ENCODE measurements at places on chromosomes 16 and 17.

- no peak for DNase-seq
These were observed 18.8 kb downstream of the CLUH start for GRCh38 chr17:2692781-2693135.

DNA sequence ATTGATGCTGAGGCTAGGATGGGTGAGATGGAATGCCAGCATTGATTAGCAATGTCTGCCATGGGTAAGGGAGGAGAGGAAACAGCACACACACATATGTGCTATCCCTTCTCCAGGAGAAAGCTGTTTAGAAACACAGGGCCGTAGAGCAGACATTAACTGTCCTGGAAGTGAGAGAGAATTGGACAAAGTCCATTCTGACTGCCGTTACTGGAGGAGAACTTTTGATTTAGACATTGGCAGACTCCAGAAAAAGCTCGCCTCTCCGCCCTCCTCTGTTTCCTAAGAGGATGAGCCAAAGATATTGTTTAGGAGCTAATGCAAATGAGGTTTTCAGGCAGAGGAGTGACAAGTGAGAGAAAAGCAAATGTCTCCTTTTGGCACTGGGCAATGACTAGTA is 237.0 kb downstream of the HAPSTR1 start:
- DNase-seq, result no peak

DNA sequence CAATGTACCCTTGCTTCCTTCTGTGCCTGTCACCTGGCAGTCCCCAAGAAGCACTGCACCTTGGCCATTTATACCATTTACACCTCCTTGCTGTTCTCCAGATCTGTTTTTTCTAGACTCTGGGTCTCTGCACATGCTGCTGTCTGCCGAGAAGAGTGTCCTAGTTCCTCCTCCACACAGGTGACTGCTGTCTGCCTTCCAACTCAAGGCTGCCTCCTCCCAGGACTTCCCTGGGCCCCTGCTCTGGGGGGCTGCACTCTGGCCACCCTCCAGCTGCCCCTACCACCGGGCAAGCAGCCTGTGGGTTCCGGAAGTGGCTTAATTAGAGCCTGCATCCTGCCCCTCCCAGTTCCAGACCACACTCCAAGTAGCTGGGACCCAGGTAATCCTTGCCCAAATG is 5.7 kb upstream of the LIMD2 start:
- DNase-seq, result no peak

GRCh38 chr17:77884967-77885641 is 73.4 kb upstream of the TNRC6C start:
- no peak for DNase-seq

- no peak for DNase-seq
These were observed 243.1 kb upstream of the MAF start for GRCh38 chr16:79843631-79844043.

DNA sequence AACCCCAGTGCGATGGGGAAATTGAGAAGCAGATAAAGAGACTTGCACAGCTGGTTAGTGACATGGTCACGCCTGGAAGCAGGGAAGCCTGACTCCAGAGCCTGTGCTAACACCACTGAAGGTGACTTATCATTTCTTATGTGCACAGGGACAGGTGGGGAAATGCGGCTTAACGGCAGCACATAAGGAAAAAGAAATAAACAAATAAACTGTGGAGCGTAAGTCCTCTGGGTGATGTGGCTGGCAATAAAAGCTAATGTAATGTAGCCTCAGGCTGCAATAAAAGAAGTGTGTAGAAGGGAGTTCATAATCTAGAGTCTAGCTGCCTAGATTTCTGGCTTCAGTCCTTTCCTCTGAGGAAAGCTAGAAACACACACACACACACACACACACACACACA is 10.6 kb downstream of the CDH11 start:
- no peak for DNase-seq

DNA sequence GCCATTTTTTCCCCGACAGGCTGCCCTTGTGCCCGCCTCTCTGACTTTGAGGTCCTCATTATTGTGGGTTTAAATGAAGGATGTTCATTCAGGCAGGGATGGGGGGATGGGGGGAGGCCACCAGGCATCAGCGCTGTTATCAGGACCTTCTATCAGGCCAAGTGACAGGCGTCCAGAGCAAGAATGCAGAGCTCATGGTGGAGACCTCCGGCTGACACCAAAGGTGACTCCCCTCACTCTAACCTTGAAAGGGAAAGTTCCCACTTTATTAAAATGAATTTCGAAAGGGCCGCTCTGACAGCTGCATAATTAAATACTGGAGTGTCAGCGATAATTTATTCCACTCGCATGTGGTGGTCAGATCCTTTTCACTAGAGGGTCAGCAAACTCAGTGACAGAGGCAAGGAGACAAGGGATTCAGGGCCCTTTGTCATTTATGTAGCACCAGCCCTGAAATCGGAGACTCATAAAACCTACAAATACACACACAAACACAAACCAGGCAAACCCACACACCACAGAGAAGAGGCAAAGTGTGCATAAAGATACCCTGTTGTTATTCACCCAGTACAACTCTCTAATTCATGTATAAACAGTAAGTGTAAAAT is 436.0 kb downstream of the MAF start:
- DNase-seq, result no peak

- DNase-seq, result no peak
These were observed 134.2 kb downstream of the ABCC1 start for GRCh38 chr16:16083421-16084156.

- no peak for DNase-seq
These were observed 1.7 kb downstream of the MT2A start for GRCh38 chr16:56610017-56610608.

GRCh38 chr16:20300312-20301097 is 26.8 kb downstream of the GP2 start:
- peak; percentile 45 for DNase-seq

GRCh38 chr17:80564545-80564944 is 19.9 kb downstream of the RPTOR start:
- DNase-seq, result no peak

DNA sequence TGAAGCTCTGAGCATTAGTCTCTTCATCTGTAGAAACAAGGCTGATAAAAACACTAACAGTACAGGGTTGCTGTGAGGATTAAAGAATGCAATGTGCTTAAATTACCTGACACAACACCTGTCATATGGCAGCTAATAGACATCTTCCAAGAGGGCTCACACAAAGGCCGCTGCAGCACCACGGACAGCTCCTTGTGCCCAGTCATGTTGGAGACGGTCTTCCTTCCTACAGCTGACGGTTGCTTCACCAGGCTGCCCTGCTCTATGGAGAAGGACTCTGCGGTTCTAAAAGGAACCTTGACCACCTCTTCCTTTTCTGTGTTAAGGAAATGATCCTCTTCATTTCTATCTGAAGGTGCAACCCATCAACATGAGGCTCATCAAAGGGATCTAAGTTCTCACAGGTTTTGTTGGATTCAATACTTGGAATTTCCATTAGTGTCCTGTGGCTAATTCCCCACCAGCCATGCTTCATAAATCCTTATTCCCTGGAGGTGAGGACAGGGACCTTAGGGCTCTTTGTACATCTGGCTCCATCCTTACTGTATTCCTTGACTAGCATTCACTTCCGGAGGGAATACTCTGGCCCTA is 138.9 kb upstream of the CES5A start:
- DNase-seq, result peak; percentile 84

GRCh38 chr16:22684574-22685458 is 129.1 kb upstream of the HS3ST2 start:
- no peak for DNase-seq

GRCh38 chr16:22314661-22315626 is 17.7 kb downstream of the POLR3E start:
- DNase-seq, result no peak

DNA sequence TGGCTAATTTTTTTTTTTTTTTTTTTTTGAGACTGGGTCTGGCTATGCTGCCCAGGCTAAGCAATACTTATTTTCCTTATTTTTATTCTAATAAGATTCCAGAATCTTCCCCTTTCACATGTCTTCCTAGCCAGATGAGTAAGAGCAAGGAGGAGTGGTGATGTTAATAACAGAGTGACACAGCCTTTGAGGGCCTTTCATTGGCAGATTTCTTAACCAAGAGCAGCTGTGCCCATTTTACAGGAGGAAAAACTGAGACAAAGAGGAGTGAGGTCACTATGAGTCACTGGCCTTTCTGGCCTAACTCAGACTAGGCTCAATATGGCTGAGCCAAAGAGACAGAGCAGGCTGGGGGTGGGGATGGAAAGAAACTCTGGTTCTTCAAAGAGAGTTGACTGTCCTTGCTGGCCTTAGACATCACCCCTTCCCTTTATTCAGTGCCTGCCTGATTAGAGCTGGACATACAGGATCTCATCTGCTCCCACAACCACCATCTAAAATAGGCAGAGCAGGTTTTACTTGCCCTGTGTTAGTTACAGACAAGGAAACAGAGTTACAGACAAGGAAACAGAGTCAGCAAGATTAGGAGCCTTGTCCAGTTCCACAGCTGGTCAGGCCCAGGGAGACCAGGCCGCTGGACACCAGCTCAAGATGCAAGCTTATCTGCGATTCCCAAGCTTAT is 50.0 kb upstream of the TOB1 start:
- no peak for DNase-seq

DNA sequence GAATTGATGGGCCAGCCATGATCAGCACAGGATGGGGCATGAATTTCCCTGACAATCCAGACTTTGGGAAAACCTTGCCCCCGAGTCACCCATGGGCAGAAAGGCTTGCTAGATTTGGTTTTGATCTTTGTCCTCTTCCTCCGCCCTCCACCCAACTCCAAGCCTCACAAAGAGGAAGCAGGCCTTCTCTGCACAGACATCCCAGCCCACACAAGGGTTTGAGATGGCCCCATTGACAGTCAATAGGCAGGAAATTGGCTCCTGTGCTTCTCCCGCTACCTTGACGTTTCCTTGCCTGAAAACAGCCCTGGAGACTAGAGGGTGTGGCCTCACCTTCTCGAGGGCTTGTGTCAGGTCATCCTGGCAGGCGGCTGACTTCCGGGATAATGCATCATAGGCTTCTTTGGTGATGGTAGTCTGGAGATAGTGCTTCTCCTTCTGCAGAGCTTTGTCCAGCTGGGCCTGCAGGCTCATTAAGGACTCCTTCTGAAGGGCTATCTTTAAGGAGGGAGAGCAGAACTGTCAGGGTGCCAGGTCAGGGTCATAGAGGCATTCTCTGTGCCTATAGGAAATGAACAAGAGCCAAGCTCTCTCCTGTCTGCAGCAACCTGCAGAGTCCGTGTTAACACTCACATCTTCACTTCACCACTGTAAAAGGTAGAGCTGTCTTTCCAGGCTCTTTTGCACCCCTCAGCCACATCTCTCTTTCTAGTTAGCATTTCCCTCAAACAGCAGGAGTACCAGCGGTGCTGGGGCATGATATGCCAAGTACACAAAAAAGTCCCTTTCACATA is 32.2 kb downstream of the DHX38 start:
- no peak for DNase-seq

GRCh38 chr16:89722392-89723278 is 1.3 kb downstream of the ZNF276 start:
- DNase-seq, result no peak

DNA sequence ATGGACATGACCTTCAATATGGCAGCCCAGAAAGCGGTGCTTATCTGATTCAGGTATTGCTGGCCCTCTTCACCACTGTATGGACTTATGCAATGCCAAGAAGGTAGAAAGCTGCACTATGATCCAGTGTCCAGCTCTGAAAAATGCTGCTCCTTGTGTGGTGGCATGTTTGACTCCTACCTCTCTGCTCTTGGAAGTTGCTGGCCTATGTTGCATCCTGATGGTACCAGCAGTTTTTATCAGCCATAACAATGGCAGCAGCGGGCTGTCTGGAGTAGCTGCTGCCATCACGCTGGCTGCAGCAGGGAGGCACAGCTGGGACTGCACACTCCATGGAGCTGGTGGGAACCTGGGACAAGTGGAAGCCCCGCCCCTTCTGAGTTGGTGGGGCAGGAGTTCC is 53.1 kb upstream of the MED9 start:
- DNase-seq, result no peak

GRCh38 chr16:6726621-6727020 is 606.0 kb upstream of the RBFOX1 start:
- no peak for DNase-seq

DNA sequence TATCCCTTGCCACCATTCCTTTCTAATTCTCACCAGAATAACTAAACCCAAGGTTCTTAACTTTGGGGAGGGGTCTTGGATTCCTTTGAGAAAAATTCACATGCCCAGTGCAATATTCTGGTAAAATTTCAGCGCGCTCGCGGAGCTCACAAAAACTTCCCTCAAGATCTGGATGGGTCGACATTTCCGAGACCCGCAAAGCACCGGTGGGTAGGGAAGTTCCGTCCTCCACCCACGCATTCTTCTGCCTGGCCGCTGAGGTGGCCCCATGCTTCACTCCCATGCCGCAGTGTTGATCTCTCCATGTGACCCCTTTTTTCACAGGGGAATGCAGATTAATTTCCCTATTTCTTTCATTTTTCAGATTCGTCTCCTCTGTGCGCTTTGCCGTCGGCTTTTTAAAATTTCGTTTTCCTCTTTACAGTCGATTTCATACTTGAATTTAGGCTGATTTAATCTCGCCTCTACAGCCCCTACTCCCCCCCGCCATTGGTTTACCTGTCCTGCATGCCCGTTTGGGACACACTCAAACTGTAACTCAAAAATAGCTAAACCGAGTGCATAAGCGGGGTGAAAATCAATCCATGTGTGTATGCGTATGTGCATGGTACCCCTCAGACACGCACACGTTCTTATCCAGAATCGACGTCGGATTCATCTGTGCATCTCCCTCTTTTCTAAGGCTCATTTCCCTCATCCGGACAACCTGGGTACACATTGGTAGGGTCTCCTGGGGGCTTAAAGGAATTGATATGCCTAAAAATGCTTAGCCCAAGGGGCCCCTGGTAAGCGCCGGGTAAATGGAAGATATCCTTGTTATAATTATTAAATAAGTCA is 1.4 kb upstream of the SP6 start:
- no peak for DNase-seq

- no peak for DNase-seq
These were observed 39.3 kb upstream of the SLC38A10 start for GRCh38 chr17:81334391-81334901.

DNA sequence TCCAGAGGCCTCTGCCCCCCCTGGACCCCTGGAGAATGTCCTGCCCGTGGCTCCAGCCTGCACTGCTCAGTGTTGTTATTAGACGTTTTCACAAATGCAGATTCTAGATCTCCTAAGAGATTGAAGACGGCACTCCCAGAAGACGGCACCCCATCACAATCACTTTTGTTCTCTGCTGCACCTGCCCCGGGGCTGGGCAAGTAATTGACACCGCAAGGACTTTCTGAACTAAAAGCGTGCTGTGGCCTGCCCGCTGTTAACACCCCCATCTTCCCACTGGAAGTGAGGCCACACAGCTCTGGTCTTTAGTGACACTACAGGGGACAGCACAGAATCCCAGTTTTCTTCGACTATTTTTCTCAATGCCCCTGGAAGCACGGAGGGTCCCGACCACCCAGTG is 256.9 kb downstream of the ENGASE start:
- DNase-seq, result no peak
